Aorta (tissue), 5 donors: ENCODE measurements at places on chromosomes 2 and 18. TPM values are rescaled to one million over a fixed set of nuclear protein-coding genes. Genes with fewer than 3 reads are reported as not detected.

Gene FAM161A
- total RNA-seq, result 2.4 TPM

DNA sequence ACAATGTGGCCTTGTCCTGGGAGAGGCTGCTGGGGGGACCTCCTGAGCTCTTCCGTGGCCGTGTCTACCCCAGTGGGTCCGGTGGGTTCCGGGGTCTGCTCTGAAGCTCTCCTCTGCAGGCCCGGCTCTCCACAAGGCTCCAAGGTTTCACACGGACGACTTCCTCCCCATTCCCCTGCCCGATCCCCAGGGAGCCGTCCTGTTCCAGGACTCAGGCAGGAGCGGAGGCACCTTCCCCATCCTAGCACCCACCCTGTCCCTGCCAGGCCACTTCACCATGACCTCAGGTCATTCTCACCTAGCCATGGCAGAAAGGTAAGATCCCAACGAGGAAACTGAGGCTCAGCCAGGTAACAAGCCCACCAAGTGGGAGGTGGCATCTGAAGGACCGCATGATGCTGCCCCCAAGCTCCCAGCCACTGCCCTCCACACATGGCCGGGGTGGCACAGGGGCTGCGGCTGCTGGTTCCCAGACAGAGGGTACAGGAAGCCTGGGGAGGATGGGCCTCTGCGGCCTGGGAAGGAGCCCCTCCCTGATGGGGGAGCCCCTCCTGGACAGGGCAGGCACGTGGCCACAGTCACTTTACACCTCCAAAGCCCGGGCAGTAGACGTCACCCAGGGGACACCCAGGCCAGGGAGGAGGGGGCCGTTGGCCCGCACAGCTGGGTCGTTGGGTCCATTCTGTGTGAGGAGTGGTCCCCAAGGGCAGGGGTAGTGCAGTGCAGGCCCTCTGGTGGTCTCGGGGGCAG, 274.0 kb downstream of the NDUFA10 start:
- no peaks in the 10 kb centered on the region for H3K36me3 ChIP-seq
- H3K4me1 ChIP-seq, result no peaks in the 10 kb centered on the region
- no peak overlapping the region for H3K27ac ChIP-seq
- H3K27me3 ChIP-seq, result no peaks in the 10 kb centered on the region
- DNase-seq, result no peak
- no peak overlapping the region for H3K4me3 ChIP-seq

DNA sequence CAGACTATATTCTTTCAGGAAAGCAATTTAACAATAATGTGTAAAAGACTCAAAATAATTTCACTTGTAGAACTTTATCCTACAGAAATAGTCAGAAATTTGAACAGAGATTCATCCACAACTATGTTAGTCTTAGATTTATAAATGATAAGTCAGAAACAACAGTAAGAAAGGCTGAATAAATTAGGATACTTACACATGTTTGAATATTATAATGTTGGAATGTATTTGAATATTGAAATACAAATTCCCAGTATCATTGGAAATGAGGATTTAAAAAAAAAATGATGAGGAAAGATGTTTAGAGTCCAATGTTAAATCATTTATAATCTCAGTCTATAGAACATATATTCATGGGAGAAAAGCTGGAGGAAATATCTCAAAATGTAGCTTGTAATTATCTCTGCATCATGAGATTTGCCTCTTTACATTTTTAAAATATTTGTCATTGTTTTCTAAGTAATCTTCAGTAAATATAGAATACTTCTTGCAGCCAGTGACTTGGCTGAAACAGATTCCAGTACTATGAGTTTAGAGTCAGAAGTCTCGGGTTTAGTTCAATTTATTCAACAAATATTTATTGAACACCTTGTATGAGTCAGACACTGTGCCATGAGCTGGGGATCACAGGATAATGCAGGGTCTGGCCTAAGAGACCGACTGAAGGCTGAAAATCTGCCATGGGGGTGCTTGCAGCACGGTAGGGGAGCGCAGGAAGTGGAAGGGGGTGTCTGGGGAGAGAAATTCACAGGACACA, 32.3 kb downstream of the CXCR4 start:
- no peak overlapping the region for H3K27ac ChIP-seq
- H3K4me1 ChIP-seq, result no peaks in the 10 kb centered on the region
- H3K27me3 ChIP-seq, result no peaks in the 10 kb centered on the region
- no peak for DNase-seq

DNA sequence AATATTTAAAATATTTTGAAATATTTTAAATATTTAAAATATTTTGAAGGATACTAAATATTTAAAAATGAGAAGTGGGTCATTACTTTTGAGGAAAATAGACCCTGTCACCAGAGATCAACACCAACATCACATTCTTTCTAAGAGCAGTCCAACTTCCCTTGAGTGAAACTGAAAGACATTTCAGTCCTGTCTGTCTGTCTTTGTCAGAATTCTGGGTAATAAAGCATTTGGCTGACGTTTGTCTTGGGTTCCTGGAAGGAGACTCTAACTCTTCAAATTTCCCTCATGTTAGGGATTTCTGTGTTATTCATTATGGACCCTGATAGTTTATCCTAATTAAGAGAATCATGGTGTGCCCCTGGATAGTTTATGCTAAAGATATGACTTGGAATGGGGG, 32.8 kb downstream of the TTC21B start:
- H3K27ac ChIP-seq, result no peak overlapping the region
- H3K4me1 ChIP-seq, result no peaks in the 10 kb centered on the region
- no peak for DNase-seq
- no peaks in the 10 kb centered on the region for H3K27me3 ChIP-seq
- H3K4me3 ChIP-seq, result no peak overlapping the region

Gene NEB
- 3.1 TPM for total RNA-seq

DNA sequence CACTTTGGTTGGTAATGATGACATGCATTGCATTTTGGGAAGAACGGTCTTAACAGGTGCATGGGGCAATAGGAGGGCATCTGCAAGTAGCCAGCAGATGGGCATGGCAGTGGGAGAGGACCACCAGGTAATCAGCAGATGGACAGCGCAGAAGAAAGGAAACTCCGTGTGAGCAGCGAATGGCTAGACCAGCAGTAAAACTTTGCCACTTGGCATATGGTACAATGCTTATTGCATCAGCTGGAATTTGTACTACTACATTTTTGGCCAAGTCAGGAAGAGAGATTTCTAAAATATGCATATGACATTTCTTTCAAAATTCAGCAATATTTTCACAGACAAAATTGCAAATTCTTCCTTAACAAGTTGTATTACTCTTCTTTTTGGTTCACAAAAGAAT, 768.5 kb downstream of the LRP1B start:
- no peaks in the 10 kb centered on the region for H3K27me3 ChIP-seq
- no peak overlapping the region for H3K4me3 ChIP-seq
- H3K4me1 ChIP-seq, result no peaks in the 10 kb centered on the region
- H3K36me3 ChIP-seq, result no peaks in the 10 kb centered on the region
- no peak for DNase-seq

DNA sequence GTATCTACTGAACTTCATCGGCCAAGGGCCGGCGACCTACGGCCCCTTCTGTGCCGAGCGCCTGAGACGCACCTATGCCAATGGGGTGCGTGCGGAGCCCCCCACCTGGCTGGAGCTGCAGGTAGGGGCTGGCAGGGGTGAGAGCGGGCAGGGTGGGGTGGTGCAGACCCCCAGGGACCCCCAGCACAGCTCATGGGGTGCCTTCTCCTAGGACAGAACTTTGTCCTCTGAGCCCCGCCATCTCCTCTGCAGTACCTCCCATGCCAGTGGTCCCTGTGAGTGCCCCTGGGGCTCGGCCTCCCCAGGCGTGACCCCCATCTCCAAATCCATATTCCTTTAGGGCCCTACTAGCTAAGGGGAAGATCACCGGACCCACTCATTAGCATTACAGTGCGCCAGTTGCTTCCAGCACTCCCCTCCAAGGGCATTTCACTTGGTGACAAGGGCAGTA, 23.9 kb upstream of the GPR17 start:
- DNase-seq, result no peak
- H3K4me3 ChIP-seq, result no peak overlapping the region
- no peaks in the 10 kb centered on the region for H3K36me3 ChIP-seq
- H3K27ac ChIP-seq, result no peak overlapping the region
- no peaks in the 10 kb centered on the region for H3K27me3 ChIP-seq

Gene MYCN
- 0.45 TPM for total RNA-seq

DNA sequence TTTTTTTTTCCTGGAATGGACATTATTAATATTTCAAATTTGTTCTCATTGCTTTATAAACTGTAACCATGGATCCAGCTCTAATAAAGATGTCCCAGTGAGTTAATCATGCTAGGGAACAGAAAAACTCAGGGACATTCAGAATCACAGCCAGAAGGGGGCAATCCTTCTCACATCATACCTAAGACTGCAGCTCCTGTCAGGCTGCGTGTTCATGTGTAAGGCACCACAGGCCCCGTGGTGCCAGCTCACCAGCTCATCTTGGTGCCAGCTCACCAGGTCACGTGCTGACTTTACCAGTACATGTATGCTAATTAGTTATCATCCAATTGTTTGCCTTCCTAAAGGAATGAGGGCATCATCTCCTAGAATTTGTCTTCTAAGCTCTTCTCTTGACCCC, 84.7 kb upstream of the NEDD4L start:
- no peak overlapping the region for H3K27ac ChIP-seq
- DNase-seq, result no peak
- no peaks in the 10 kb centered on the region for H3K4me1 ChIP-seq
- no peaks in the 10 kb centered on the region for H3K36me3 ChIP-seq

Gene CDKL4
- total RNA-seq, result 0.88 TPM

DNA sequence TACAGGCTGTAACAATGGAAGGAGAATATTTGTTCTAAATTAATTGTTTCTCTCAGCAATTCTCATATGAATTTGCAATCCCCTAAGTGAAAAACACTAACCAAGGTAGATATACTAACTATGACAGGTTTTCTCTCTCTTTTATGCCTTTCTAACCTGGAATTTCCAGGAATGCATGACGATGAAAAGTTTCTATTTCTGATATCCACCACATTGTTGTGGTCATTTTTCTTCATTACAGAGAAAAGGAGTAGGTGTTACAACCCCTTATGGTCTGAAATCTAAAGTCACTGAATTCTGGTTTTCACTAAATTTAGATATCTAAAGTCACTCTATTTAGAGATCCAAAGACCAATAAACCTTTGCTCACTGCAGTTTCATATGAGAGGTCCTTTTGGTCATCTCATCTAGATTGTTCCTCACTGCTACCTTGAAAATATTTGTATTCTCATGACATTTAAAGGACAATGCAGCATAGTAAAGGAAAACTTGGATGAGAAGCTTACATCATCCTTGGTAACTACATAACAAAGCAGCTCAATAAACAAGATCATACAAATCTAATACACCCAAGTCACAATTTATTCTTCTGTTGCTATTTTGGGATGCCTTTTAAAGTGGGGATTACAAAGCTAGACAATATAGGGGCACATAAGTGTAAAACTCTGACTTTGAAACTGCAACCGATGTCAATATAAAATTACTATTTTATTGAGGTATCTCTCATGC, 85.8 kb downstream of the TCF4 start:
- H3K36me3 ChIP-seq, result no peaks in the 10 kb centered on the region
- H3K27me3 ChIP-seq, result no peaks in the 10 kb centered on the region

DNA sequence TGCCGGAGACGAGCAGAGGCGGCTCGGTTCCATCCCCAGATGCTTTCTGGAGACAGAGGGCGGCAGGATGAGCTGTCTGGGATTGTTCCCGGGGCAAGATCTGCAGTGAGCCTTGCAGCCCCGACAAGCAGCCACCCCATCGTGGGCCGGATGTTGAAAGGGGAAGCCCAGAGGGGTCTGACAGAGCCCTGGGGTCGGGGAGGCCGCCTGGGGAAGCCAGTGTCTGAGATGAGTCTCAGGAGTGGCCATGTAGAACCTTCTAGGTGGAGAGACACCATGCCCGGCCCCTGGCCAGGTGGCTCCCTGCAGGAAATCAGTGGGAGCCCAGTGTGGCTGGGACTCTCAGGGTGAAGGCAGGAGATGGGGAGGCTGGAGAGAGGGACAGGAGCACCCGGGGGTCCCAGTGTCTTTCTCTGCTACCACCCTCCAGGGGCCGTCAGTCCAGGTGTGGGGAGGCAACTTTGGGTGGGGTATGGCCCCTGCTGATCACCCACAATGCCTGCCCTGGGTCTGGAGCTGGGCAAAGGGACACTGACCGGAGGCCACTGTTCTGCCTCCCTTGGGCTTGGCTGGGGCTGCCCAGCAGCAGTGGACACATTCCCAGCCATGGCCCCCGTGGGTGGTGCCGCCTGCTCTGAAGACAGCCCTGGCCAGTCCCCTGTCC, 128.3 kb upstream of the HS6ST1 start:
- H3K27me3 ChIP-seq, result no peaks in the 10 kb centered on the region
- no peaks in the 10 kb centered on the region for H3K4me1 ChIP-seq
- no peak overlapping the region for H3K4me3 ChIP-seq
- no peaks in the 10 kb centered on the region for H3K36me3 ChIP-seq

DNA sequence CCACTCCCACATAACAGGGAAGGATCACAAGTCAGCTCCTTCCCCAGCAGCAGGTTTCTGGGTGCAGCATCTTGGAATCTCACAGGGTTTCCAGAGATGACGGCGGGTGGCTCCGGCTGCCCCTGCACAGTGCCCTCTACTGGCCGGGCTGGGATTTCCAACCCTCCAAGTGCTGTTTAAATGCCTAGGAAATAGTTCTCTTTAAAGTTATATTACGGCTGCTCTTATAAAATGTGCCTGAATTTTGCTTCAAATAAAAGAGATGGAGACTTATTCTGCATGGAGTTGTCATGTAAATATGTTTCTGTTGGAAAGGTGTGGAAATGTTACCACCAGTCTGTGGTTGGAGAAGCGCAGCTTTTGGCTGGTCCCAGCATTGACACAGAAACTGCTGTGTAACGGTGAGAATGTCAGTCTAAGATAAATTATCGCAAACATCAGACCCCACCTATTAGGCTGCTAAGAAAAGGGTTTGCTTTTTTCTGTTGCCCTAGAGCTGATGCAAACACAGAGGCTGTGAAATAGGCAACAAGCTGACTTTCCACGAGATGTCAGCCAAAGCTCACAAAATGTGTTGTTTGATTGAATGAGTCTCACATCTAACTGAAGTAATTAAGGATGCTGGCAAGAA, 3.3 kb upstream of the HJURP start:
- no peaks in the 10 kb centered on the region for H3K27me3 ChIP-seq
- no peaks in the 10 kb centered on the region for H3K36me3 ChIP-seq
- DNase-seq, result no peak
- H3K4me1 ChIP-seq, result no peaks in the 10 kb centered on the region
- no peak overlapping the region for H3K27ac ChIP-seq

DNA sequence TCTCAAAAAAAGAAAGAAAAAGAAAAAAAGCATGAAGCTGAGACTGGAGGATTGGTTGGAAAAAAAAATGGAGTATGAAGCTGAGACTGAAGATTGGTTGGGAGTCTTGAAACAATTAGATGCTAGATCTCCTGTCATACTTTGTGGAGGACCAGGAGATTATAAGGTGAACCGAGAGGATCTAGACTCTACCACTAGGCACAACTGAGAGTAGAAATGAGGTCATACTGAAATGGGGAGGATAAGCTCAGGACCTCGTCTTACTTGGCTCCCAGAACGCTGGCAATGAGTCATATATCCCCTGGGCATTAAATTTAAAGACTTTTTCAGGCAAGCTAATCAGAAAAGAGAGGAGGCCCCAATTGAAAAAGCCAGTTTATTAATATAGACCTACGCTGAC, 3.3 kb upstream of the ORC2 start:
- H3K27ac ChIP-seq, result no peak overlapping the region
- DNase-seq, result no peak
- H3K27me3 ChIP-seq, result no peaks in the 10 kb centered on the region

Gene SCYGR4
- not detected for total RNA-seq
